Kidney capillary endothelial cell (primary cell): ENCODE measurements at places on chromosomes 13 and 19.

- no peak for DNase-seq
Observed at GRCh38 chr13:49021953-49022352, 46.2 kb downstream of the FNDC3A start.

DNA sequence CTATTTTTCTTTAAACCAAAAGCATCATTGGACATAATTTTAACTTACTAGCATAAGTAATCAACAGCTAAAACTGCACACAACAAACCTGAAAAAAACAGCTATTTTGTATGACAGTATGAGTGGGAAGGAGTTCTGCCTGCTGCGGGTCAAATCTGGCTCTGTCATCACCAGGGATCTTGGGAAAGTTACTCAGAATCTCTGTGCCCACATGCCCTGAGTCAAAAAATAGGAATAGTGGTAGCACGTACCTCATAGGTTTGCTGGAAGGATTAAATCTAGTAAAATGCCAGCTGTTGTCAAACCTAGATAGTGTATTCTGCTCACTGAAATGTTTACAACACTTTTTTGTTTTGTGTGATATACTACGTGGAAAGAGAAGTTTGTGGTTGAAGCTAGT is 1.1 kb downstream of the CLN5 start:
- no peak for DNase-seq

DNA sequence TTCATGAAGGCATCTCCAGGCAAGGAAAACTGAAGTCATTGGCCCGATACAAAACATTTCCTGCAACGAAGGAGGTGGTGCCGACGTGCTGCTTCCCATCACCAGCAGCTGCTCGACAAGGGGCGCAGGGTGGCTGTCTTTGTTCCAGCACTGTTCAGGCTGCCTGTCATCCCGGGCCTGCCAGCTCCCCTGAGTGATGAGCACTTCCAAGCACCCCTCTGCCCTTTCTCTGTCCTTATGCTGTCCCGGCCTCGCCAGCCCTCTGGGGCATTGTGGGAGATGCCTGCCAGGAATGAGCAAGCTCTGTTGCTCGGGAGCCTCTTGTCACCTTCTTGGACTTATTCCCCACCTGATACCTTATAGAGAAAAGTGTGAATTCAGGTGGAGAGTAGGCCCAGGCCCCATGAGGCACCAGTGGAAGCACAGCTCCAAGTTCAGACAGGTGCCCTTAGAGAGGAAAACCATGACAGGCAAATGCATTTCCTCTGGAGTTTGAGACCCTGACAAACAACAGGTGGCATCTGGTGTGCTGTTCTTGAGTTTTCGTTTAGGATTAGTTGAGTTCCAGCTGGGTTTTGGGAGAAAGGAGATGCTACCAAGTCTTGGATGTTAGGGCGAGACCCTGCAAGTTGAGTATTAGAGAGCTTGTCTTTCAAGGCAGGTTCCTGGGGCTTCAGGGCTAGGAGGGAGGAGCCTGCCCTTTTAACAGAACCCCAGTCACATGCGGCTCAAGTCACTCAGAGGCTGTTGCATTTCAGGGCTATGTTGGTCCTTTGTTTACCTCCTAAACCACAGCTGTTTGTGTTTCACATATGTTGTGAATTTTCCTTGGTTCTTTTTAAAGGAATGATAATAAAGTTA is 21.4 kb downstream of the BBC3 start:
- DNase-seq = no peak

DNA sequence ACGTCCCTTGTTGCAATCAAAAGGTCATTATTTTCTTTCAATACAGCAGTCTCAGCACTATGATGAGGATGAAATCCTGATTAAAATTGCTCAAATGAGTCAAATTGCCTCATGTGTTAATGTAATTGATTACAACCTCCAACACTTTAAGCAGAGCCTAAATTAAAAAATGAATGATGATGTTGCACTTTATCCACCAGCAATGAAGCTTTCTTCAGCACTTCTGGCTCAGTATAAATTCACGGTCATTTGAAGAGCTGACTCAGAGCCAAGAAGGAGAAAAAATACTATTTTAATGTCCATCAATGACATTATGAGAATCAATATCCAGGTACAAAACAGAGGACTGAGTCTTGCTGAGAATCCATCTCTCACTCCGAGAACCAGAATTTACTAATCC is 792.6 kb upstream of the ATXN8OS start:
- no peak for DNase-seq

- DNase-seq = peak; percentile 88
Observed at GRCh38 chr13:99432609-99433542, 68.4 kb upstream of the TM9SF2 start.

DNA sequence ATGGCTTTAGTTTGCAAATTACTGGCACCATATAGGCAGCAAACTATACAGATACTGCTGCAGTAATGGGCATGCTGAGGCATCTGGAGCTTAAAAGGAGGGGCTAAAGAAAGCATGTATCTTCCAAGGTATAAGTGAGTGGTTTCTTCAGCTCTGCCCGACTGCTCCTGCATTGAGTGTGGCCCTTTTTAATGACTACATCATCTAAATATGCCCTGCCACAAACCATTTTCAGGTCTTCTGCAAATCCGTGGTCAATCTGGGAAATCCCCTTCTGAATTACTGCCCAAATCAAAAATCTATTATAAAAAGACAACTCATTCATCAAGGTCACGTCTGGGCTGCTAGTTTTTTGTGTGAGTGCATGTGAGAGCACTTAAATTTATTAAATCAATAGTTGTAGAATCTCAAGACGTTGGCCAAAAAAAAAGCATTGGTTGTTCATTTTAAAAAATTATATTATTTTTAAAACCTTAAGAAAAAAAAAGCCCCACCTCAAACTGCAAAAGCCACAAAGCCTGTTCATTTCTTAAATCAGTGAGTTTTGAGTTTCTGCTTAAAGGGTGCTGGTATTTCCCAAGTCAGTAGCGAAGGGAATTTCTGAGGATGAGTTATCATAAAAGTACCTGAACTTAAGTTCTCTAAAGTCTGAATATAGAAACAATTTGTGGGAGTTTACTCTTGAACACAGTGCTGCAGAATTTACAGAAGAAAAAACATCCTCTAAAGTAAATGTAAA is 16.3 kb downstream of the LCP1 start:
- DNase-seq = no peak

DNA sequence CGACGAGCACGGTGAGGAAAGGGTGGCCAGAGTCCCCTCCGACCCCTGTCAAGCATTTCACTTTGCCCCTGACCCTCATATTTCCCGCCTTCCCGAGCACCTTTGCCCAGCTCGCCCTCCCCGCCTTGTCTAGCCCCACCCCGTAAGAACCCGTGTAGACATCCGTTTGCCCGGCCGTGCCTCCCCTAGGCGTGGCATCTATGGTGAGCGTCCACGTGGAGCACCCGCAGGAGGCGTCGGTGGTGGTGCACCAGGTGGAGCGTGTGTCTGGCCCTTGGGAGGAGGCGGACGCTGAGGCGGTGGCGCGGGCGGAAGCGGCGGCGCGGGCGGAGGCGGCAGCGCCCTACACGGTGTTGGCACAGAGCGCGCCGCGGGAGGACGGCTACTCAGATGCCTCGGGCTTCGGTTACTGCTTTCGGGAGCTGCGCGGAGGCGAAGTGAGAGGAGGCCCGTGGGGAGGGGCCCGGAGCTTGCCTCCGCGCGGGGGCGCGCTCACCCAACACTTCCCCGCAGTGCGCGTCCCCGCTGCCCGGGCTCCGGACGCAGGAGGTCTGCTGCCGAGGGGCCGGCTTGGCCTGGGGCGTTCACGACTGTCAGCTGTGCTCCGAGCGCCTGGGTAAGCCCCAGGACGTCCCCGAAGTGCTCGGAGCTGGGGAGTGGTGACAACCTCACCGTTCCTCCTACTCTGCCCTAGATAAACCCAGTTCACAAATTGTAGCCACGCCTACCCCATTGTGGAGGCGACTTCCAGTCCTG is 4.2 kb downstream of the LTBP4 start:
- no peak for DNase-seq
